ENCODE measurements at places on chromosomes 2 and 18. TPM values are rescaled to one million over a fixed set of nuclear protein-coding genes. Genes with fewer than 3 reads are reported as not detected.

Gene NCKAP5
- 0.13 TPM for total RNA-seq

Gene CCDC85A
- total RNA-seq = 0.78 TPM

Gene RUFY4
- not detected for total RNA-seq

Gene UGT1A3
- not detected for total RNA-seq

Gene IHH
- not detected for total RNA-seq

Gene GLS
- total RNA-seq = 513 TPM

Gene ABCB11
- total RNA-seq = not detected

Gene VWA3B
- not detected for total RNA-seq

Gene CCDC178
- total RNA-seq = not detected

Gene C2orf15
- 0.11 TPM for total RNA-seq

Gene ZNF521
- total RNA-seq = 174 TPM

All from articular chondrocyte of knee joint (primary cell).